ENCODE measurements at places on chromosomes 5 and 9.
A peak's percentile ranks its signal among the peaks of the same experiment; 100 is the strongest.

DNA sequence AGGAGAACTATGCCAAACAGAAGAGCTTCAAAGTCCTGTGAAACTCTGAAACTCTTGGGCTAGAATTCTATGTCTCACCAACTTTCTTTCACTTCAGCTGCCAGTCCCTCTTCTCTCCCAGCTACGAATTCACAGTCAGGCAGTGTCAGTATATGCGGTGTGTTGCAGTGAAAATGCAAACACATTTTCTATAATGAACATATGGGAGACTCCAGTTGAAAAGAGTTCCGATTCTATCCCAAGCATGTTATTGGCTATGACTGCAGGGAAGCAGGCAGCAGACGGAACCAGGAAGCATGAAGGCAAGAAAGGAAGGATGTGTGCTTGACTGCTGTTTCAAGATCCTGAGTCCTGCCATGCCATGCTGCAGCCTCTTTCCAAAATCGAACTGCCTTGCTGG lies 515.7 kb upstream of the TLE4 start:
- no peak for DNase-seq

DNA sequence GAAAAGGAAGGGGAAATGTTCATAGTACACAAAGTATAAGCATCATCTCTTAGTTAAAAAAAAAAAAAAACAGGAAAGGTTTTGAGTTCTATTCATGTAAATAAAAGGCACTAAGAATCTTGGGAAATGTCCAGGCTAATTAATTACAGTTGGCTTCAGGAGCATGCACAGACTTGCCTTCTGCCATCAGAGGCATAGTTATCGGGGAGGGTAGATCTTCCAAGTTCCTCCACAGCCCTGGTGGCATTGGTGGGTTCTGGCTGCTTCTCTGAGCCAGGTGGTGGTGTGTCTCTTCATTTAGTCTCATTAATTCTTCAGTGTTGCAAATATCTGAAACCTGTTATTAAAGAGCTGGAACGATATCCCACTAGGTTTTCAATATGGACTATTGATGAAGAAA lies 85.2 kb downstream of the TMEM252 start:
- no peak for DNase-seq

DNA sequence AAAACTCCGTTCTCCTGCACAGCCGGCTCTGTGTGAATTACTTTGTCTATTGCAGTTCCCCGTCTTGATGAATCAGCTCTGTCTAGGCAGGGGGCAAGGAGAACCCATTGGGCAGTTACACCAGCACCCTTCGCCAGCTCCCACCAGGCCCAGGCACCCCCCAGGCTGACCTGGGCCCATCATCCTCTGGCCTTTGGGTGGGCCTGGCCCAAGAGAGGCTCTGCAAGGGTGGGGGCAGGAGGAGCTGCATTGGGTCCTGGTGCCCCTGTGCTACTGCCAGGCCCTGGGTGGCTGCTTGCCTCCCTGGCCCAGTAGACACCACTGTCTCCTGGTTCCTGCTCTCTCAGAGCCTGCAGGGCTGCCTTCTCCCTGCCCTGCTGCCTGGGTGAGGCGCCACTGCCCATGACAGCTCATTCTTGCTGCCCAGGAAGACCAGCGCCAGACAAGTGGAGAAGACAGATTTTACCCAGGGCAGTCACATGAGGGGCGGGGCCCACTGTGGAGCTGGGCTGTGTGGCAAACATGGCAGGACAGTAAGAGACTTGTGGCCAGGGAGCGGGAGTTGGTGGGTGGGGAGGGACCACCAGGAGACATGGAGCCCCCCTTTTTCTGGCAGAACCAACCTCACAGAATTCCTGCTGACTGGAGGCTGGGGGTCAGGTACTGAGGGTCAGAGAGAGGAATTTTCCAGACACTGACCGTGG lies 67.2 kb downstream of the MRPL36 start:
- no peak for DNase-seq

- no peak for DNase-seq
These were observed 5.7 kb upstream of the SMC2 start for GRCh38 chr9:104088416-104088815.

GRCh38 chr5:6195711-6196358 lies 182.5 kb downstream of the MED10 start:
- no peak for DNase-seq

DNA sequence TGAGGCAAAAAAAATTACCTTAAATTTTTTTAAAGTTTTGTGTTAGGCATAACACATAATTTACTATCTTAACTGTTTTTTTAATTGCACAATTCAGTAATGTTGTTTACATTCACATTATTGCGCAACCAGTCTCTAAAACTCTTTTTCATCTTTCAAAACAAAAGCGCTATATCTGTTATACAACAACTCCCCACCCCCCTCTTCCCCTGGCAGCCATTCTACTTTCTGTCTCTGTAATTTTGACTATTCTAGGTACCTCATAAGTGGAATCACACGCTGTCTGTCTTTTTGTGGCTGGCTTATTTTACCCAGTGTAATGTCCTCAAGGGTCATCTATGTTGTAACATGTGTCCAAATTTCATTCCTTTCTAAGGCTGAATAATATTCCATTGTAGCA lies 241.5 kb upstream of the DMRT1 start:
- DNase-seq, result no peak

- DNase-seq, result peak; percentile 41
These were observed 85.7 kb upstream of the MELK start for GRCh38 chr9:36486933-36487481.

- DNase-seq, result no peak
These were observed 633.2 kb upstream of the FAM174A start for GRCh38 chr5:99901972-99902371.

GRCh38 chr5:170221327-170221741 lies 11.5 kb upstream of the C5orf58 start:
- no peak for DNase-seq

GRCh38 chr9:106588626-106589025 lies 274.3 kb upstream of the ZNF462 start:
- no peak for DNase-seq

DNA sequence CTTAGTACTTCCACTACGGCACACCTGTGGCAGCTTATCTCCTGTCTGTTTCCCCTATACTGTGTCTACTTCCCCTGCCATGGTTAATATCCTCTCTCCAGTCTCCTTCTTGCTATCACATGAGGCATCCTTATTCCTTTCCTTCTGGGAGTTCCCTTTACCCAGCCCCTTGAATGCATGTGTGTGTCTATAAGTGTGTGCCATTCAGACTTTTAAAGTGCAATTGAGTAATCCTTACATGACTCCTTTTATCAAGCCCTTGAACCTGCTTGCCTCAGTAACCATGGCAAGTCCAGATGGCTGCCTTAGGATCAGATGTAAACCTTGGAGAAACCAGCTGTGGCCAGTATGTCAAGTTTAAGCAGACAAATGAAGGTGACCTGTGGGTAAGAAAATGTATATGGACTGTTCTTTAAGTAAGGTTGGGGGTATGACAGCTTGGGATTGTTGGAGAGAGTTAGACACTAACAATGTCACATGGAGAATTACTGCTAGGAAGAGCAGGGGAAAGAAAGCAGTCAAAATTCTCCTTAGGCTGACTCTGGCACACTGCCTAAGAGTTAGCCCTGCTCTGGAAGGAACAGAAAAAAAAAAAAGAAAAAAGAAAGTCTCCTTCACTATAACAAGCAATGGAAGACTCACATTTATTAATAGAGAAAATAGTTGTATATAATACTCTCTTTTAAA lies 142.1 kb downstream of the HINT1 start:
- DNase-seq, result no peak

DNA sequence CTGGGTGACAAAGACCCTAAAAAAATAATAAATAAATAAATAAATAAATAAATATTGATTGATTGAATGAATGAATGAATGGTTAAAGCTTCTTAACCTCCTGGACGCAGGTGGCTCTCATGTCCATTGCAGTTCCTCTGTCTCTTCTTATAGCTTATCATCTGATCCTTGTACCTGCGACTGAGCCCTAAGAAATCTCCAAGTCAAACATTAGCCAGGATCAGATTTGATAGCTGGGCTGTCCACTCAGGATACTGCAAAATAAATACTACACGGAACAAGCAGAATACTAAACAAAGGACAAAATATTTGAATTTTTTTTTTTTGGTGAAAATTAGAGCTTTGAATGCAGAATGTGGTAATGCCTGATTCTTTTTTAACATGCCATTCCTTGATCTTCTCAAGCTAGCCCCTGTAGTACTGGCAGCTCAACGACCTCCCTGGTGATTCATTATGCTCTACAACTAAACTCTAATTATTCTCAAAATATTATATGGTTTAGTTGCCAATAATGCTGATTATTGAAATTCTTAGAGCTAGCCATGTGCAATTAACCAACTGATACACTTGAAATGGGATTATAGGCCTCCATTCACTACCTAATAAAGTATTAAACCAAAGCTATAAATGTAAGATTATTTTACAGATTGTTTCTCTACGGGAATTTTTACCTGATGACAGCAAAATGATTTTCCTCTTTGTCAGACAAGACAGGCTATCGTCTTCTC lies 9.9 kb upstream of the TMEM245 start:
- no peak for DNase-seq

DNA sequence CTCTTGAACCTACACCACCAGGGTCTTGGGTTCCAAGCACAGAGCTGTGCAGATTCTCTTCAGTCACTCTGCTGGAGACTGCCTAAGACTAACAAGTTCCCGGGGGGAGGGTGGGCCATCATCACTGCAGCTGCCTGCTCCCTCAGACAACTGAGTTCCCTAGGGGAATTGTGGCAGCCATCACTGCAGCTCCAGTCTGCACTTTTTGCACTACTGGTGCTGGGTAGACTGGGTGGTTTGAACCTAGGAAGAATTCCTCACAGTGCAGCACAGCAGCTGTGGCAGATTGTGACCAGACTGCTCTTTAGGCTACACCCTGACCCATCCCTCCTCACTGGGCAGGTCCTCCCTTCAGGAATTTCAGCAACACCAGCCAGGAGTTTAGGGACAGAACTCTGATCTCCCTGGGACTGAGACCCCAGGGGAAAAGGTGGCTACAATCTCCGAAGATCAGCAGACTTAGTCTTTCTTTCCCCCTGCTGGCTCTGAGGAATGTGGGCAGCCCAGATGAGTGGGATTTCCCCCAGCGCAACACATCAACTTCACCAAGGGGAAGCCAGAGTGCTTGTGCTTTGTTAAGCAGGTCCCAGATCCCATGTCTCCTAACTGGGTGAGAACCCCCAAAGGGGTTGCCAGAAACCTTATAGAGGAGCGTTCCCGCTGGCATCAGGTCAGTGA lies 30.9 kb upstream of the RGMB start:
- DNase-seq, result no peak

DNA sequence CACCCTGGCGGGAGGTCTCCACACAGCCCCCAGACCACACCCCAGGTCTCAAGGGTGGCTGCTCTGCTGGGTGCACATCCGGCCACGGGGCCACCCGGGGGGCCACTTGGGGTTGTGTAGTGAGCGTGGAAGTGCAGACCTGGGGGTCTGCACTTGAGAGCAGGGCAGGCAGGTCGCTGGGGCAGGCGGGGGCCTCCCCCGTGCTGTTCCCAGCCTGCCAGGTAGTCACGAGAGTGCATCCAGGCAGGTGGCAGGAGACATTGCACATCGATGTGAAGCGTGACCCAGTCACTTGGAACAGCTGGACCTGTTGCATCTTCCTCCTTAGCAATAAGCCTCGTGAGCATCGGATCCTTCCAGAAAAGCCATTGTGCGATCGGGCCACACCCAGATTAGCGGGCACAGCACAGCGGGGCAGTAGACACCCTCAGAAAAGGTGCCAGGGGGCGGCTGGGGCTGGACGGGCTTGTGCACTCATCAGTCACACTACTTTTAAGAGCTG lies 4.8 kb upstream of the ENTPD8 start:
- no peak for DNase-seq

- no peak for DNase-seq
These were observed 23.3 kb upstream of the CPLANE1 start for GRCh38 chr5:37272511-37272910.

GRCh38 chr9:88291056-88291455 lies 97.2 kb upstream of the SPIN1 start:
- no peak for DNase-seq

- no peak for DNase-seq
These were observed 12.7 kb downstream of the PDGFRB start for GRCh38 chr5:150142959-150143349.

DNA sequence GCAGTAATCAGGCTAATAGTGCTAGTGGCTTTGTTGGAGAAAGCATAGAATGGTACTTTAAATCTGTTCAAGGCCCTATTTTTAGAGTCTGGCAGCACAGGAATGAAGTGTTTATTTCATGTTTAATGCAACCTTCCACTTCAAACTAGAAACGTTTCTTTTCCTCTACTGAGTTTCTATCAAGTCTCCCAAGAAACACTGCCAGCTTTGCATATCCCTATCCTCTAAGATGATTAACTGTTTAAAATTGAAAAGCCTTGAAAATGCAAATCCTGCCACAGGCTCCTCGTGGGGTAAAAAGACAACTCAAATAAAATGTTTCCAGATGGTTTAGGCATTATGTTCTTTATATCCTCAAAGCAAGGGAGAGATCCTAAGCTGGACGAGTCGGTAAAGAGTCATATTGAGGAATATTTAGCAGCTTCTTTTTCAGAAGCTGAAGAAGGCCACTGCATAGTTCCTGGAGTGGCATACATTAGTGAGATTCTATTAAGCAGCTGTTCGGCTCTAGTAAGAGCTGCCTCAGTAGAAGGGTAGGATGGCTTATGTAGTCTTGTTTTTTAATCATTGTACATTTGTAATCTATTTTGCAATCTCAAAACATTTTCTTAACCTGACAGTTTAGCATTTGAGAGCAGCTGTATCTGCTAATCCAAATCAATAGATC lies 251.2 kb downstream of the CHSY3 start:
- no peak for DNase-seq

- DNase-seq, result no peak
These were observed 66.0 kb upstream of the GNA14 start for GRCh38 chr9:77714077-77714549.

- no peak for DNase-seq
These were observed 542.4 kb downstream of the RAB3C start for GRCh38 chr5:59125011-59125961.

GRCh38 chr5:83564069-83564749 lies 92.7 kb downstream of the VCAN start:
- DNase-seq, result no peak

DNA sequence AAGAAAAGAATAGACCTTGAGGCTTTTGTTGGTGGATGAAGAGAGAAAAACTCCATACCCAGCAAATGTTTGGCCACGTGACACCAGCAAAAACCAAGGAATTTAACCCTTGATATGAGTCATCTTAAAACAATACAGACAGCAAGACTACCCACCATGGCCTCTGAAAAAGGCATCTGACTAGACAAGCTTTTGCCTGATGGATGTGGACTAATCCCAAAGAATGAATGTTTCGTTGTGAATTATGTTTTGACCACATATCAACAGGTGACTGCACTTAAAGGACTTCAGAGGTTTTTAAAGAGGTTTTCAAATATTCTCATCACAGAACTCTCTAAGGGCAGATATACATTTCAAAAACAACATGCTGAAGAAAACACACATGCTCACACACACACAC lies 33.0 kb upstream of the SLC1A3 start:
- no peak for DNase-seq

DNA sequence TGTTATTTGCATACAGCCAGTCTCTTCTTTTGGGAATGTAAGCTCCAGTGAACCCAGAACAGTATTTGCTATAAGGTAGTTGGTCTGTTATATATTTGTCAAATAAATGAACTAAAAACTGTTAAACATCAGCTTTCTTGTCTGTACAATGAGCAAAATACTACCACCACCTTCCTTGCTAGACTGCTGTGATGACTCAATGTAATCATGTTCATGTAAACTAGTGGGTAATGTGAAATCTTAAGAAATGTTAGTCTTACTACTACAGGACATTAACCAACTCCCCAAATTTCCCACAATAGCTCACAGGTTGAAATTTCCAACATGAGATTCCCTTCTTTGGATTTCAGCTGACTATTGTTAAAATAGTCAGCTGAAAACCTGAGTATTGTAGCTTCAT lies 176.1 kb downstream of the TRPM3 start:
- no peak for DNase-seq

GRCh38 chr5:134577796-134578577 lies 52.5 kb downstream of the JADE2 start:
- DNase-seq, result peak; percentile 72

Measured in stimulated activated CD4-positive, alpha-beta T cell treated with anti-CD3 and anti-CD28 coated beads, Interleukin-15, amount 100 ng/mL, for 48 hours (primary cell).